ENCODE measurements at places on chromosomes 12 and 14.

GRCh38 chr12:15754233-15754632 is 35.0 kb downstream of the EPS8 start:
- no peak for DNase-seq

- DNase-seq = no peak
Observed at GRCh38 chr12:75591628-75592027, 80.2 kb upstream of the KRR1 start.

GRCh38 chr12:126761420-126761819 is 1505.5 kb upstream of the TMEM132C start:
- peak; percentile 16 for DNase-seq

- DNase-seq = no peak
Observed at GRCh38 chr14:55198749-55199148, 7.4 kb upstream of the DLGAP5 start.

DNA sequence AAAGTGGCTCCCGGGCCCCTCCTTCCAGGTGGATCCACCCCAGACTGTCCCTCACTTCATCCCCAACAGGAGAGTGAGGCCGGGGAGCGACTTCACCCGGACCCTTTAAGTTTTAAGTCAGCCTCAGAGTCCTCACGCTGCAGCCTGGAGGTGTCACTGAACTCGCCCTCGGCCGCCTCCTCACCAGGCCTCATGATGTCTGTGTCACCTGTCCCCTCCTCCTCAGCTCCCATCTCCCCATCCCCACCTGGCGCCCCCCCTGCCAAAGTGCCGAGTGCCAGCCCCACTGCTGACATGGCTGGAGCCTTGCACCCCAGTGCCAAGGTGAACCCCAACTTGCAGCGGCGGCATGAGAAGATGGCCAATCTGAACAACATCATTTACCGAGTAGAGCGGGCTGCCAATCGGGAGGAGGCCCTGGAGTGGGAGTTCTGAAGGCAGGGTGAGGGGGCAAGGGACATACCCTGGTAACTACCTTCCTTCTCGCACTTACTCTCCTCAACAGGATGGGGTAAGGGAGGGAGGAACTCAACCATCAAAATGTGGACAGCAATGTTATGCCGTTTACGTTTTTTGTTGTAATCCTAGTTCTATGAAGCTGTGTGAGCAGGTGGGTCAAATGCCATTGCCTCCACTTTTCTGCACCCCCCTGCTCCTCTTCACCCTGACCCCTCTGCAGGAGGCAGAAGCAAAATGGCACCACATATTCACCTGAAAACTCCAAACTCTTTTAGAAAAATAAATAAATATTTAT is 20.8 kb downstream of the PHETA1 start:
- DNase-seq = no peak

GRCh38 chr12:93145086-93145485 is 216.0 kb upstream of the EEA1 start:
- no peak for DNase-seq

- no peak for DNase-seq
Observed at GRCh38 chr12:30962047-30962446, 35.5 kb downstream of the TSPAN11 start.

GRCh38 chr12:17197971-17198370 is 592.0 kb upstream of the LMO3 start:
- DNase-seq = no peak

DNA sequence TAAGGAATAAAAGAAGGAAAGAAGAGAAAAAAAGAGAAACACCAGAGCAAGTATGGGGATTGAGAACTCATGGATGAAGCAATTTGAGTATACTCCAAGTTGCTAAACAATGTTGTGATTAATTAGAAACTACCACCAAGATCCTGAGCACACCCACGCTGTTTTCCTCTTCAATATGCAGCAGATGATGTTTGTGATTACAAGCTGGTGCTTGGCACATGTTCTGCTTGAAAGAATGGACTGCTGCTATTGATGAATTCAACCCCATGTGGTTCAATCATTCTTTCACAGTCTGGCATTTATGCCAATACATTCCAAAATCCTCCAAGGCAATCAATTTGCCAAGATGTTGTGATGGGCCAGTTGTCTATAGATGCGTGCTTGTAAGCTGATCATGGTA is 146.8 kb downstream of the SLC2A13 start:
- DNase-seq = no peak

- DNase-seq = peak; percentile 63
Observed at GRCh38 chr12:1553987-1554982, 40.1 kb downstream of the FBXL14 start.

GRCh38 chr14:50531595-50532501 is 521 bp downstream of the MAP4K5 start:
- no peak for DNase-seq

- no peak for DNase-seq
Observed at GRCh38 chr12:131057211-131057721, 103.6 kb downstream of the ADGRD1 start.

DNA sequence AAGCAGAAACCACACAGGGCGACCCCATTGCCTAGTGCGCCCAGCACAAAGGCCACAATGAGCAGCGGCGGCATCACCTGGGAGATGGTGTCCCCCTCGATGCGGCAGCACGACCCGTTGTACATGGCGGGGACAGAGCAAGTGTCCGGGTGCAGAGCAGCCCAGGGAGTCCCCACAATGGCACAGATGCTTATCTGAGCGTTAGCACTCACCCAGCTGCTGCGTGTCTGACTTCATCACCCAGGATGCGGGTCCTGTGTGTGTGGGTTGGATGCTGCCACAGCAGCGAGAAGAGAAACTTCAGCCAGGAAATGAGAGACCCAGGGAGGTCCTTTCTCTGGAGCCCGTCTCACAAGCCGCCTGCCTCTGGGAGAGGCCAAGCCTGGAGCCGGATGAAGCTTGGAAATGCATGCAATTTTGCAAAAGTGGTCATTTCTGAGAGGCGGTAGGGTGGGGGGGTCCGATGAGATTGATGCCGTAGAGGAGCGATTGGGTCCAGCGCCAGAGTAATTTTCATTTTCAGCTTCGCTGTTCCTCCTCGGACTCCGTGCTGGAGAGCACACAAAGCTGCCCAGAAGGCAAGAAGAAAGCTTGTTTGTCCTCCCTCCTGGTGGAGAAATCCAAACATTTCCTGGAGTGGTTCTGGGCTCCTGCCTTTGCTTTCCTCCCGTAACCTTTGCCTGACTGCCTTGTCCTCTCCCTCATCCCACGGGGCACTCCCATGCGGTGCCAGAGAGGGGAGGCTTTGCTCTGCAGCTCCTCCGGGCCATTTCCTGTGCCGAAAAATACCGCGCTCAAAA is at the start of gene HCAR1:
Gene HCAR1 (minus strand): TSS at position 630 of the 800 bp plus-strand sequence. CDS start 505 bp downstream, at position 125.
- peak; percentile 84 for DNase-seq

- no peak for DNase-seq
Observed at GRCh38 chr14:102209224-102209966, 69.7 kb downstream of the WDR20 start.

- DNase-seq = no peak
Observed at GRCh38 chr14:99686557-99687283, 2.6 kb downstream of the CYP46A1 start.

GRCh38 chr14:92581966-92582566 is 68.5 kb downstream of the RIN3 start:
- DNase-seq = no peak

GRCh38 chr12:1791104-1791841 is 29.1 kb upstream of the LRTM2 start:
- DNase-seq = peak; percentile 69

DNA sequence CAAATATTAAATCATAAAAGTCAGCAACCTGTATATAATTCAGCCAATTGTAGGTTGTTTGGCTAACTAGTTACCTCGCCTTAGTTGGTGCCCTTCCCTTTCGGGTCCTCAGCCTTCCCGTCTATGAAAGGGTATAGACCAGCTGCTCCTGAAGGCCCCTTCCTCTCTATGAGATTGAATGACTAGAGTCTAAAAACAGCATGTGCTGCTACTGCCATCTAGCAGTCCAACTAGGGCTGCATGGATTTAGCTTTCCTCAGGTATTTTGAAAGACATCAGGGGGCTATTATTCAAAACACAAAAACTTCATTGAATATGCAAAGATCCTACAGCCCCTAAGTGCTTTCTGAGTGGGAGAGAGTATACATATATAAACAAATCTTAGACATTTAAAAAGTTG is 37.0 kb upstream of the TMEM263 start:
- DNase-seq = peak; percentile 6

DNA sequence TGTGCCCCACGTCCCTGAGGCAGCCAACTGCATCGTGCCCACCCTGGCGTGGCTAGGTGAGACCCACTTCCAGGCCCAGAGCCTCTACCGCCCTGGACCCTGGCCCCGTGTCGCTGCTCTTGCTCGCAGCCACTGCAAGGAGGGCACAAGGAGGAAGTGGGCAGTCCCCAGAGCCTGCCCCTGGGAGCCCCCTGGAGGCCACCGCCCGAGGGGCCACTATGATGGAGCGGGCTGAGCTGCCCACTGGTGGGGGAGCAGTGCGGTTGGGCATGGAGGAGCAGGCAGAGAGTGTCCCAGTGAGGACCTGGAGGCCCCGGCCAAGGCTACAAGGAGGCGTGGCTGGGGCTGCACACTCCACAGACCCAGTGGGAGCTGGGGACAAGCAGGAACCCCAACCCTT is 323.6 kb downstream of the PCNX1 start:
- DNase-seq = no peak

DNA sequence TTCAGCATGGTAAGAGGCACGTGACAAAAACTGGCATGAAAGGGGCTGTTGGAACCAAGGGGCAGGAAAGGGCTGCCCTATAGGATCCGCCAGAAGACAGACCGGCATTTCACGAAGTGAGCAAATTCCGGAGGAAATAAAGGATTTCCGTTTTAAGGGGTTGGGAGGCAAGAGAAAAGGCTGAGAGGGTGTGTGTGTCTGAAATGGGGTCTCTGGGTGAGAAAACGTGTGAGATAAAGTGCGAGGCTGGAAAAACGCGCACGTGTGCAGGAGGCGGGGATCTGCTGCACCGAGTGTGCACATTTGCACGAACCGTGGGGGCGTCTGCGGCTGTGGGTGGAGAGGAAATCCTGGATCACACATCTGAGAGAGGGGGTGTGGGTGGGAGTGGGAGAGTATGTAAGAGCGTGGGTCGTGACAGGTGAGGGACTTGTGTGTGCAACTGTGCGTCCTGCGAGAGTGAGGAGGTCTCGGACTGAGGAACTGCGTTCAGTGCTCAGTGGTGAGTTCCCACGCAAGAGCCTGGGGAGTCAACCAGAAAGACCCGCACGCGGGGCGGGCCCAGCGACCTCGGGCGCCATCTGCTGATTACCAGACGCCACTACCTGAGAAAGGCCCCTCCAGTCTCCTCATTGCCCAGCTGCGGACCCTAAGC is 37.0 kb upstream of the P2RX7 start:
- peak; percentile 82 for DNase-seq

DNA sequence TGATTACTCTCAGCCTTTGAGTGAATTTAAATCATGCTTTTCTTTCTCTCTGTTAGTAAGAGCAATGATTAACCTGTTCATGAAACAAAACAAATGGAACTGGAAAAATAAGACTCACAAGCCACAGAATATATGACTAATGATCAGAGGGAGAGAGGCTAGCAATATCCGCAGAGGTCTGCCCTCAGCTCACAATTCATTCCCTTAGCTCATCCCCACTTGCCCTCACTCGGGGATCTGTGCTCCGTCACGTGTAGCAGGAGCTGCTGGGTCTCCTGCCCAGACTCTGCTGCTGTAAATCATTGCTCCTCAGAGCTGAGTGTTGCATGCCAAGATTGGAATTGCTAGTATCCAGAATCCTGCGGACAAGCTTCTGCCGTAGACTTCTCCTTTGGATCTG is 53.1 kb upstream of the GNG2 start:
- DNase-seq = no peak

DNA sequence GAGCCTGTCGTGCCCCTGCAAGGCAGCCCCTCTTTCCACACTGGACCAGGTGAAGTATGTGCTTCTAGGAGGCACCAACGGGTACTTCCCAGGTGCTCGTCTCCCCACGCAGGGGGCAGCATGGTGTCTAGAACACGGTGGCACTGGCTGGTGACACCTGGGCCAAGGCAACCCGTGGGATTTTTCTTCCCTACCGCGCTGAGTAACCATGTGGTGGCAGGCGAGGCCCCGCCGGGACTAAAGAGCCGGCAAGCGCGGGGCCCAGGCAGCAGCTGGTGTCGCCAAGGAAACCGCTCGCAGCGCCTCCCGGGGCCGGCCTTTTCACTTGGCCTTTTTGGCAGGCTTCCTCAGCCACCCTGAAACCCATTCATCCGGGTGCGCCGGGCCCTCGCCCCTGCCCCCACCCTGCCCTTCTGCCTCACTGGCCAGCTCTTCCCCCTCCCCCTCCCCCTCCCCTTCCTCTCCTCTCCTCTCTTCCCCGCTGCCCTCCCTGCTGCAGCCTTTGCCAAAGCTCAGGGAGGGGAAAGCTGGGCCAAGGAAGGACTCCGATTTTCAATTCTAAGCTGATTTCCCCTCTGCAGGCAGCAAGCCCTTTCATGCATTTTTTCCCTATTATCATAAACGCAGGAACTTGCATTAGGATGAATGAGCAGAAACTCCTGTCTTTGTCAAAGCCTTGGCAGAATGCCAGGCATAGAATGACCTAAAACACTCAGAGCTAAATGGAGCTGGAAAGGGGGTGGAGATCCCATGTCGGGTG is 81.2 kb downstream of the IRF2BPL start:
- peak; percentile 77 for DNase-seq

GRCh38 chr12:52437508-52437907 is 3.3 kb upstream of the KRT75 start:
- DNase-seq = no peak

All from activated CD4-positive, alpha-beta T cell treated with anti-CD3 and anti-CD28 coated beads, Interleukin-2, amount 50 U/mL, for 16 hours (primary cell).